ENCODE measurements at places on chromosomes 2 and 18.
A peak's percentile ranks its signal among the peaks of the same experiment; 100 is the strongest.

DNA sequence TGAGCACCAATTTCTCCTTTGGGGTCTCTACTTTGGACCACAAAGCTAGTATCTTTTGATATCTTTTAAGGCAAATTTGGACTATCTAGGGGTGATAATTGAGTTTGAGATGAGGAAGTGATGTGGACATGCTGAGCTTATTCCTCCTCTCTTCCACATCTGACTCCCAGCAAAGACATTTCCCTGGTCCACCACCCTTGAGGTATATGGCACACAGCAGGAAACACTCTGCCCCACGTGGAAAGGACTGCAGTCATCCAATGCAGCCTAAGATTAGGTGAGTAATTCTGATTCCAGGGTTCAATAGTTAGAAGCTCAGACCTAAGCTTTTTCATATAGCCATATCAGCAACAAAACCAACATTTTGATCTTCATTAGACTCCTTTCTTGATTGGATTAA is 290.1 kb upstream of the CHAC2 start:
- DNase-seq: no peak

DNA sequence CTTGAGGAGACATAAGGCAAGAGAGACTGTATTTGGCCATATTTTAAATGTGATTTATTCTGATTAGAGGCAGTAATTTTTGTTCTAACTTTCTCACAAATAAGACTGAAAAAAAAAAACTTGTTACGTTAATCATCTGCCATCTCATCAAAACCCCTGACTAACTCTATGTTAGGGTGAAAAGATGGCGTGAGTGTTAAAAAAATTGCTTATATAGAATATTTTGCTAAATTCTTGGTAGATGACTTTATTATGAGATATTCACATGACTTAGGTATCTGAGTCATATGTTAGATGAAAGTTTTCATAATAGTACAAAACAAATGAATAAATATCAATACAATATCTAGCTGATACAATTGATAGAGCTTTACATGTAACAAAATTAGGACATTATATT is 1508.7 kb upstream of the TMEFF2 start:
- DNase-seq: no peak

GRCh38 chr2:112841295-112842044 is 4.9 kb upstream of the IL1B start:
- DNase-seq: no peak

- no peak for DNase-seq
Observed at GRCh38 chr2:3512086-3512485, 7.2 kb downstream of the ADI1 start.

GRCh38 chr2:204023088-204023487 is 86.5 kb downstream of the ICOS start:
- DNase-seq: peak; percentile 25

DNA sequence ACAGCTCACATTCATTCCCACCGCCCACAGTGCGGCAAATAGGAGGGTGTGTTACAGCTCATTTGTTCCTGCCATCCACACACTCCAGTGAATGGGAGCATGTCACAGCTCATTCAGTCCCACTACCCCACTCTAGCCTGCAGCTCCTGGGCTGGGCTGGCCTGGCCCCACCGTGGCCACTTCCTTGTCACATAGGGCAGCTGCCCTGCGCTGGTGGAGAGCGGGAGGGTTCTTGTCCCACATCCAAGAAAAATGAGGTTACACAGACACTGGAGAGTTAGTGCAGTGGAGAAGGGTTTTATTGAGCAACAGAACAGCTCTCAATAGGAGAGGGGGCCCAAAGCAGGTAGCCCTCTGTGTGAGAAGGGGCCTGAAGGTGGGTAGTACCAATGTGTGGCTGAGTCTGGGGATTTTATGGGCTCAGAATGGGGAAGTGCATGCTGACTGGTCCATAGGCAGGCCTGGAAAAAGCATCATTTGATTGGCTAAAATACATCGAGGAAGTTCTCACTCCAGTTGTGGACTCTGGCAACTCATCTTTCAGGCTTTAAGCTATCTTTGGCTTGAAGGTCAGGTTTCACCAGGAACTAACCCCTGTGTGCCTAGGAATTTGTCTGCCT is 249.7 kb downstream of the ETAA1 start:
- DNase-seq: no peak

DNA sequence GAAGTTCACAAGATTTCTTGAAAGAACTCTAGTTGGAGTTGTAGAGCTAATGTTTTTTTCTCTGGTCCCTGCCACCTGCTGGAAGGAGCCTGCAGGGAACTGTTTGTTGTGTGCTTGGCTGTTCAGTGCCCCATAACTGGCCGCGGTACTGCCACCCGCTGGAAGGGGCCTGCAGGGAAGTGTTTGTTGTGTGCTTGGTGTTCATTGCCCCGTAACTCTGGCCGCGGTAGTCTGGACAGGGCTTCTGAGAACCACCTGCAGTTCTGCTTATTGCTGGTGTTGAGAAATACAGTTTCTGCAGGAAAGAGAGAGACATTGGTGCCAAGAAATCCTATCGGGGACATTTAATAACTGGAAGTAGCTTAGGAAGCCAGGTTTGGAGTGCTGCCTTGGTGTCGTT is 58.1 kb downstream of the AGAP1 start:
- no peak for DNase-seq

DNA sequence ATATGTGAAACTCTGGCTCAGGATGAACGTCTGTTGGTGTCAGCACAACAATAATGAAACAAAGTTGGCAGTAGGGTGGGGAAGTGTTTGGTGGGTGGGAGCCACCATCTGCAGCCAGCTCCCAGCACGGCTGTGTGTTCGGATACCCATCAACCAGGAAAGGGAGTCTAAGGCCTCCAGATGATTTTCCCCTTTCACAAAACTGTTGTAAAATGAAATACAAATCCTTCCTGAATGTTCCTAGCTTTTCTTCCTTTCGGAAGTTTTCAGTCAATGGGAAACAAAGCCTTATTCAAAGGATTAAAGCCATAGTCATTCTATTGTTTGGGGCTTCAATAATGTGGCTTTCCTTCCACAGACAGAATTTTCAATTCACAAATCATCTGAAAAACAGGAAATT is 14.5 kb upstream of the DARS1 start:
- no peak for DNase-seq

- no peak for DNase-seq
Observed at GRCh38 chr2:223075301-223076270, 23.6 kb downstream of the KCNE4 start.

GRCh38 chr2:237904831-237905599 is 45.6 kb downstream of the RAMP1 start:
- DNase-seq: no peak

DNA sequence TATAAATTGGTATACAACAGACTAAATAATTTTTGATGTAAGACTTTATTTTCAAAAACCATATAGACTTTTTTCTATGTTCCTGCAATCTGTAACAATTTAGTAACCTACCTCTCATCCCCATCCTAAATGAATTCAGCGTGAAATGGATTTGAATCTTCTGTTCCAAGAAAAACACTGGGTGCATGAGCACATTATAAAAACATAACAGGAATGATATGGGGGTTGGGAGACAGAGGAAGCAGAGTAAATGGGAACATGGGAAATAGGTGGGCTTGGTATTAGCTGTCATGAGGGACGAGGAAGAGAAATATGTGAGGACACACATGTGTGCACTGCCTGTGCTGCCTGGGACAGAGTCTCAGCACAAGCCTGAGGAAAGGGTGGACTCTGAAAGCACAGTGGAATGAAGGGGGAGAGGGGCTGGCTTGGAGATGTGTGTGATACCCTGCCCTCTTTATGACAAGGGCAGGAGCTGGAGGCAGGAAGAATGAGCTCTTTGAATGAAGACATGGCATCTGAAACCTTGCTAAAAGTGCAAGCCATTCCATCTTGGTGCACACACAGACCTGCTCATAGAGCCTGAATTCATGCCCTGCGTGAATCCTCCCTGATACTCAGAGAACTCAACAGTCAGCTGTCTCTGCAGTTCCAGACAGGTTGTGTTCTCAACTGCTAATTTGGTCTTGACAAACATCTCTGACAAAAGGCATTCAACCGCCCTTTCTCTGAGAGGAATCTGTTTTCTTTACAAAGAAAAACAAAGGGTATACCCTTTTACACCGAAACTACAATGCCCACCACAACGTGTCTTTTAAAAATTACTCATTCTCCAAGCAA is 66.6 kb downstream of the EPB41L3 start:
- no peak for DNase-seq

DNA sequence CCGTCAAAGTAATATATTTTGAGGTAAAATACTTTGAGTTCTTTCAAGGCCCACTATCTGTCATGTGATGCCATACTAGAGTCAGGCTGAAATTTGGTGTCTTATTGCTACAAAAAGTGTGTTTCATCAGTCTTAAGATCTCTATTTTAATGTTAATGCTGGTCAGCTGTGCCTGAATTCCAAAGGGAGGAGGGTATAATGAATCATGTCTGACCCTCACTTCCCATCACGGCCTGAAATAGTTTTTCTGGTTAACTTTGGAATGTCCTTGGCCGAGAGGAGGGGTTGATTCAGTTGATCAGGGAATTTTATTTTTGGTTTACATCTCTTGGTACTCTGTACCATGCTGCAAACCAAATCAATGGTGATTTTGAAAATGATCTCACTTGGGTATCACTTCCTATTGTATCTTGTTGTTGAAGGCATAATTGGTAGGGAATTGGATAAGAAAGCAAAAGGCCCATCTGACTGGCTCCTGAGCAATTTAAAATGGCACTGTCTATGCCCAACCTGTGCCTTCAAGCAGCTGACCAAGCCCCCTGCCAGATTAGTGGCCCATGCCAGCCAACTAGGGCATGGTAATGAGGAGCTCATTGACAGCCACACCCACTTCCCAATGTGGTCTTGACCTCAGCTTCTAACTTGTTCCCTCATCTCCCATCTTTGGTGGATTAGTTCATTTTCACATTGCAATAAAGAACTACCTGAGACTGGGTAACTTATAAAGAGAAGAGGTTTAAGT is 6.1 kb upstream of the SLC35F5 start:
- no peak for DNase-seq

- DNase-seq: no peak
Observed at GRCh38 chr2:54763636-54764291, 40.3 kb downstream of the EML6 start.

- no peak for DNase-seq
Observed at GRCh38 chr18:80231151-80231550, 16.2 kb downstream of the PARD6G start.

DNA sequence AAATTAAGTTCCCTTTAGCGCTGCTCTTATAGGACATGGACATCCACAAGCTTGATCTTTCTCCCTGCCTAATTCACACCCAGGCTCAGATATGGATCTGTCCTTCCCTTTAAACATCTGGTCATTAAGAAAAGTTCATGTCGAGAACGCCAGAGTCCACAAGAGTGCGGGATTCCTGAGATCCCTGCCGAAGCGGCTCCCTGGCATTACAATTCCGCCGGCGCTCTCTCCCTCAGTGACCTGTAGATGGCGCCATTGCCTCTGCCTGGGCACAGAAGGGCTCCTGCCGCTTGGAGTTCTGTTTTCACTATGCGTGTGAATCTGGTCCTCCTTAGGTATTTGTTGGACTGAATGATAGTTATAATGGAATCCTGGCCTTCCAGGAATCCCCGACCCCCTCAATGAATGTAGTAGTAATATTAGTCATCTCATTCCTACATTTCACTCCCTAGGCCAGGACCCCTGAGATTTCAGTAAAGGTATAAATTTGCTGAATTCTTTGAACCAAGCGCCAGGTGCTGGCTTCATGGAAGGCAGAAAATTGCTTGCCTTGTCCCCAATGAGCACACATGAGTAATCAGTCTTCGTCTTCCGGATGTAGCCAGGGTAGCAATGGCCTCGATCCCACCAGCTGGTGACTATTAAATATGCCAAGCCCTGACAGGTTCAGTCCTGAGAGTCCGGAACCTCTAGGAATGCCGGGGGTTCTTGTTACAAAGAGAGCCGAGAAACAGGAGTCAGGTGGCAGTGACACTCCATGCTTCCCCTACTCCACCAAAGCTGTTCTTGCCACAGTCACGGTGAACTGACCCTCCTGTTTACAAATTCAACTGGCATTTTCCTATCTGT is 26.4 kb upstream of the CD207 start:
- peak; percentile 58 for DNase-seq

DNA sequence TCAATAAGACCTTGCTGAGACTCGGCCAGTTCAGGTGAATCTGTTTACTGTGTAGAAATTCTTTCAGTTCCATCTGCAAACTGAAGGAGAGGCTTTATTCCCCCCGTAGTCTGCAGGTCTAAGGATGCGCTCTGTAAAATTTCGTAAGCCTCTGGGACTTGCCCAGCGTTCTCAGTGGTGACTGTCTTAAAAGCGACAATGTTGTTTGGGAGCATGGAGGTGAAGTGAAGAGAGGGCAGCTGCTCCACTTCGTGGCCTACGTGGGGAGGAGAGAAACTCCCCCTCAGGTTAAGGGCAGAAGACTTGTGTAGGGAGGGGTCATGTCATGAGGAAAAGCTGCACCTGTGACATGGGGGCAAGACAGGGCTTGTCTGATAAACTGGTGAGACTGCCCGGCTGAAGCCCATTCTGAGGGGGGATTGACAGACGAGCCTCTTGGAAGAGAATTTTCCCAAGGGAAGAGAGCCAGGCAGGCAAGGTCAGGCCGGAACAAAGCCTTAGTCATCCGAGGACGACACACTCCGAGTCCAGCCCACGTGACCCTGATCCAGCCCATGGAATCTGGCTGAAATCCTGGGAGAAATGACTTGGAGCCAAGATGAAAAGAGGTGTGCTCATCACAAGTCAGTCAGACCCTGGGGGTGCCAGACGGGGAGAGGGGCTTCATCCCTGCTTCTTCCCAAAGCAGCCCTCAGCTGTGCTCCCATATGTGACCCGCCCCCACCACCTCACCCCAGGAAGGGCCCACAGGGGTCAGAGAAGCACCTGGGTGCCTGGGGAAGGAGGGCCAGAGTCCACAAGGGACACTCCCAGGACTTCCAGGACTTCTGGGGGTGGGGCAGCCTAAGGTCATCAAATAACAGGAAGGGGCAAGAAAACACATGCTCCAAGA is 88.5 kb upstream of the SH3BP4 start:
- DNase-seq: no peak
